Pancreas (tissue), 10 donors: ENCODE measurements at places on chromosomes 4 and X. TPM values are rescaled to one million over a fixed set of nuclear protein-coding genes. Genes with fewer than 3 reads are reported as not detected.

Gene HGFAC
- 1.2 TPM for polyA plus RNA-seq

Gene RBMX
- polyA plus RNA-seq: 86.6 TPM

Gene PDCL2
- not detected for polyA plus RNA-seq

Gene NUDT10
- polyA plus RNA-seq: 0.30 TPM

Gene SAGE1
- polyA plus RNA-seq: not detected

Gene HS6ST2
- 2.0 TPM for polyA plus RNA-seq

Gene RBMXL3
- polyA plus RNA-seq: not detected

Gene EMCN
- 2.2 TPM for polyA plus RNA-seq

Gene SLC49A3
- 20.8 TPM for polyA plus RNA-seq

Gene GPR50
- not detected for polyA plus RNA-seq

Gene CXCL3
- polyA plus RNA-seq: 2.2 TPM

Gene GAB1
- polyA plus RNA-seq: 3.0 TPM

Gene GPRASP2
- polyA plus RNA-seq: 13.3 TPM

Gene ETNPPL
- polyA plus RNA-seq: not detected

Gene TRIML2
- polyA plus RNA-seq: not detected

Gene FAM149A
- polyA plus RNA-seq: 15.0 TPM

Gene TMEM131L
- 9.4 TPM for polyA plus RNA-seq

Gene ZNF157
- polyA plus RNA-seq: 0.14 TPM

Gene PDLIM3
- polyA plus RNA-seq: 30.6 TPM

Gene TMEM156
- 0.49 TPM for polyA plus RNA-seq

Gene MGST2
- polyA plus RNA-seq: 60.8 TPM

Gene SHROOM3
- polyA plus RNA-seq: 6.2 TPM

Gene MSMO1
- 16.5 TPM for polyA plus RNA-seq
